Naive B cell (primary cell): ENCODE measurements at places on chromosomes 2 and 18. TPM values are rescaled to one million over a fixed set of nuclear protein-coding genes. Genes with fewer than 3 reads are reported as not detected.

Gene DNAH7
- polyA plus RNA-seq, result not detected

DNA sequence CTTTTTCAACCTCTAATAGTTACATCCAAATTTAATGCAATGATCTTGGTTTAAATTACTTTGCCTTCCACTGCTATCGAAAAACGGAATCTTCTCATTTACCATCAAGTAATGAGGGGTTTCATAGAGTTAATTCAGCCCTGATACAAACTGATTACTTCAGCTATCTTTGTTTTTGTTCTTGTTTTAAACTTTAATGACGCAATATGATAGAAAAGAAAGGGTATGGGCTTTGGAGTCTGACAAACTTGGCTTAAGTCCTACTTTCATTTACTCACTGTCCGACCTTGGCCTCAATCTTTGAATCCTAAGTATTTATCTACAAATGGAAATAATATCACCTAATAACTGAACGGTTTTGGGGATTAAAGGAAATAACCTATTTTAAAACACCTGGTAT, 16.1 kb downstream of the ADAM17 start:
- H3K4me3 ChIP-seq, result peak overlapping the region; percentile 51
- H3K36me3 ChIP-seq, result no peaks in the 10 kb centered on the region
- DNase-seq, result no peak

DNA sequence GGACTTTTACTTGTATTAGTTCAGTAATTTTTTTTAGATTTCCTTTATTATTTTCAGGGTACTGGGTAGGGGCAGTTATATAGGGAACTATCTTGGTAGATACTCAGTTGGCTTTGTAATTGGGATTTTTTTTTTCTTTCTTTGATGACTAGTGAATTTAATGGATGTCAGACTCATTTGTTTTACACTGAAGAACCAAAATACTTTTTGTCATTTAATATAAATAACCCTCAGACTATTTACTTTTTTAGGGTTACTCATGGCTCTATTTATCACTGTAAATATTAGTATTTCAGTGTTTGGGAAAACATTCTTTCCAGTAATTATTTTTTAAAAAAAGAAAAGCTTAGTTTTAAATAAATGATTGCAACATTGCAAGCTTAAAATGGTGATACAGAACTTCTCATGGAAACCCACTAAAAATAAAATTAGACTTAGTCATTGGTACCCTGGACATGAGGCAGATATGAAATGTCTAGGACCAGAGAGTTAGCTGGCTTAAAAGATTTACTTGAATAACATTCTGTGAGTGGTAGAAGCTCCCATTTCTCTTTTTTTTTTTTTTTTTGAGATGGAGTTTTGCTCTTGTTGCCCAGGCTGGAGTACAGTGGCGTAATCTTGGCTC, 74.4 kb upstream of the CYP20A1 start:
- peaks cover 8% of the 10 kb centered on the region for H3K36me3 ChIP-seq
- no peak overlapping the region for H3K27ac ChIP-seq
- no peaks in the 10 kb centered on the region for H3K4me1 ChIP-seq
- no peak for DNase-seq

DNA sequence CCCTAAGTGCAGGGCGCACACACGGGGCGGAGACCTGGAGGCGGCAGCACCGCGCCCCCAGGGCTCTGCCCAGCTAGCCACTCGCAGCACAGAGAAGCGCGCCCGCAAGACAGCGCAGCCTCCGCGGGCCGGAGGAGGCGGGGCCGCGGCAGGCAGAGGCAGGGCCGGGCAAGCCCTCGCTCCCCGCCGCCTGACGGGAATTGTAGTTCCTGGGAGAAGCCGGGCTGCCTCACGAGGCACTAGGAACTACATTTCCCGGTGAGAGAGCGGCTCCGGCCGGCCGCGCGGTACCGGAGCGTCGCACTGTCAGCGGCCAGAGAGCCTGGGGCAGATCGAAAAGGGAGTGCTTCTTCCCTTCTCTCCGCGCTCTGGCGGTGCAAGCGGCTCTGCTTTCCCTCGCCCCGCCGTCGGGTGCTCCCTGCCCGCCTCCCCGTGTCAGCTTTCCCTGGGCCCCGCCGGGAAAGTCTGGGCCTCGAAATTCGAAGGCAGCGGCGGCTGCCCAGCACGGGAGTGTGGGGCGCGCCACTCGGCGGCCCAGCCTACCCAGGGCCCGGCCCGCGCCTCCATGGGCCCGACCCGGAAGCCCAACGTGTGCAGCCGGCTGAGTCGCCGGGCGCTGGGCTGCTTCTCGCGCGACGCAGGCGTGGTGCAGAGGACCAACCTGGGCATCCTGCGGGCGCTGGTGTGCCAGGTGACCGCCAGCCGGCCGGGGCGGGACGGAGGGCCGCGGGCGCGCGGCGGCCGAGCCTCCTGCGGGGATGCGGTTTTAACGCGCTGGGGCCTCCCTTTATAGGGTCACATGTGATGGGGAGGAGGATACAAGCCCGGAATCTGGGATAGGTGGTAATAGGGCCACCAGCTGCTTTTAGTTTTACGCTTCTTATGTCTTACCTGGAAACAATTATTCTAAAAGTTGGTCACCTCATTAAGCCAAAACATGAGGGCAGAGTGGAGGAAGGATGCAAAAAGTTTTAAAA, at the start of gene DCAF17:
Gene DCAF17, plus strand, starts transcription at position 214 of the 977 bp plus-strand sequence. Its CDS starts 352 bp downstream, at position 566.
- peaks cover 29% of the 10 kb centered on the region for H3K4me1 ChIP-seq
- H3K27me3 ChIP-seq, result no peaks in the 10 kb centered on the region
- DNase-seq, result peak; percentile 93

Gene HOXD11
- not detected for polyA plus RNA-seq

DNA sequence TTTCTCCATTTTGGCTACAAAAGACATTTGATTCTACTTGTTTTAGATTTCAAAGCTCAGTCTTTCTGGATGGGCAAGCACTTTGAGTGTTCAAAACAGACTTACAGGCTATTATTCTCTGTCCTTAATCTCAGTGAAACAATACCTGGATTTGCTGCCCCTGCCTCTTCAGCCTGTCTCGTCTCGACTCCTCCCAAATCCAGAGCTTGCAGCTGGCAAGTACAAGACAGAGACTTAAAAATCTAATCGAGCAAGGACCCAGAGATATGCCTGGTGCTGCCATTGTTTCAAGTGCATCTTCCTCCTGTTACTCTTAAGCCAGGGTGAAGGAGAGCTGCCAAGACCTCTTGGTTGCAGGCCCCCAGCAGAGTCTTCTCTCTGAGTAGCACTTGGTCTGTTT, 59.2 kb downstream of the LRRC30 start:
- no peak overlapping the region for H3K27ac ChIP-seq
- H3K4me3 ChIP-seq, result no peak overlapping the region
- no peaks in the 10 kb centered on the region for H3K4me1 ChIP-seq
- H3K27me3 ChIP-seq, result no peaks in the 10 kb centered on the region
- no peak for DNase-seq

Gene CCDC93
- 7.3 TPM for polyA plus RNA-seq

- peaks cover 18% of the 10 kb centered on the region for H3K4me1 ChIP-seq
- H3K4me3 ChIP-seq, result no peak overlapping the region
- no peaks in the 10 kb centered on the region for H3K36me3 ChIP-seq
Measured at GRCh38 chr2:28626891-28627421, 124.7 kb upstream of the PPP1CB start.

Gene FLACC1
- polyA plus RNA-seq, result 2.2 TPM

DNA sequence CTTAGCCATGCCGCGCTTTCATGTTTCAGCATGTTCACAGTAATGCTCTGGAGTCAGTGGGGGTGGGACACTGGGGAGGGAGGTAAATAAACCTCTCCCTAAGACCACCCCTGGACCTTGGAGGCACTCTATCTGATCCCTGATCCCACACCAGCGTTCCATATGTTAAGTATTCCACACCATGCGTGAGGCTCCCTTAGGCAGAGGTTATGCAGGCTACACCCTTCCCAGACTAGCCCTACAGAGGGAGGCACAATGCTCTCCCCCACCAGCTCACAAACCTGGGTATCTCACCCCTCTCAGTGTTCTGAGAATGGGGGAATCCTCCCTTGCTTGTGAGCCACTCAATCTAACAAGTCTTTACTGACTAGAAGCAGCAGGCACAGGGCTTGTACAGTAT, 1610.4 kb upstream of the ZEB2 start:
- no peaks in the 10 kb centered on the region for H3K27me3 ChIP-seq
- no peak overlapping the region for H3K27ac ChIP-seq
- H3K36me3 ChIP-seq, result no peaks in the 10 kb centered on the region
- no peak overlapping the region for H3K4me3 ChIP-seq

- no peak overlapping the region for H3K4me3 ChIP-seq
- no peaks in the 10 kb centered on the region for H3K36me3 ChIP-seq
- no peak overlapping the region for H3K27ac ChIP-seq
Measured at GRCh38 chr18:5772306-5773105, 122.8 kb downstream of the TMEM200C start.

DNA sequence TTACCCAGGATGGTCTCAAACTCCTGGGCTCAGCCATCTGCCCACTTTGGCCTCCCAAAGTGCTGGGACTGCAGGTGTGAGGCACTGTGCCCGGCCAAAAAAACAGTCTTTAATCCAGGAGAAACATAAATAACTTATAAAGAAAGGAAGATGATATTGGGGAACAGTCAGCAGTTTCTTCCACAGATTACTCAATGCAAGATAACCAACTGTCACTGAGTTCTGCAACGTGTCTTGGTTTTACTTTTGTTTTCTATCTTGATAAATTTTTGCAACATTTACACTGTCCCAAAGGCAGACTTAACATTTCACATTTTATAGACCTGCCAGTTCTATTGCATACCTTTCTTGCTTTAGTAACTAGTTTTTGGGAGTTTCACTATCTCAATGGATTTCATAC, 71.1 kb downstream of the ANKRD44 start:
- H3K27me3 ChIP-seq, result no peaks in the 10 kb centered on the region
- H3K4me1 ChIP-seq, result peaks cover 94% of the 10 kb centered on the region
- DNase-seq, result no peak
- peak overlapping the region; percentile 78 for H3K4me3 ChIP-seq
- H3K36me3 ChIP-seq, result peaks cover 14% of the 10 kb centered on the region

Gene ASB18
- not detected for polyA plus RNA-seq

DNA sequence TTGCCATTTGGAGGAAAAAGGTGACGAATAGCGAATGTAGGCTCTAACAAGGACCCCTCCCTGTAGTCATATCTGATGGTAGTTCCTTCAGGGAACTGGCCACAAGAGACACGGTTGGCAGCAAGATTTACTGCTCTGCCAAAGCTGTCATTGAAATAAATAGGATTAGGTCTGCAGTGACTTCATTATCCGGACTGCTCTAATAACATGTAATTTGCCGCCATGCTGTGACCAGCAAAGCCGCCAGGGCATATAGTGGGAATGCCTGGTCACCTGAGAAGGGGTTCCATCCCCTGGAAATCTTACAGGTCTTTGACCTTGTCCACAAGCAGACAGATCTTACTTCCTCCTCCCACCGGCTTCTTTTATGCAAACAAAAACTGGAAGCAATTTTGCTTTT, 59.4 kb upstream of the LAPTM4A start:
- peaks cover 10% of the 10 kb centered on the region for H3K4me1 ChIP-seq
- DNase-seq, result no peak
- H3K27ac ChIP-seq, result no peak overlapping the region
- peaks cover 16% of the 10 kb centered on the region for H3K27me3 ChIP-seq
- peaks cover 5% of the 10 kb centered on the region for H3K36me3 ChIP-seq

Gene PLEKHH2
- not detected for polyA plus RNA-seq

Gene PLB1
- not detected for polyA plus RNA-seq

GRCh38 chr2:188577231-188577630, 285.6 kb downstream of the GULP1 start:
- H3K4me1 ChIP-seq, result no peaks in the 10 kb centered on the region
- H3K36me3 ChIP-seq, result no peaks in the 10 kb centered on the region
- H3K4me3 ChIP-seq, result no peak overlapping the region
- no peak for DNase-seq
- H3K27me3 ChIP-seq, result no peaks in the 10 kb centered on the region

- H3K4me1 ChIP-seq, result peaks cover 13% of the 10 kb centered on the region
- H3K27ac ChIP-seq, result peak overlapping the region; percentile 26
- no peak for DNase-seq
- peaks cover 29% of the 10 kb centered on the region for H3K27me3 ChIP-seq
- H3K36me3 ChIP-seq, result no peaks in the 10 kb centered on the region
- no peak overlapping the region for H3K4me3 ChIP-seq
Measured at GRCh38 chr2:234399451-234400246, 97.2 kb downstream of the ARL4C start.

DNA sequence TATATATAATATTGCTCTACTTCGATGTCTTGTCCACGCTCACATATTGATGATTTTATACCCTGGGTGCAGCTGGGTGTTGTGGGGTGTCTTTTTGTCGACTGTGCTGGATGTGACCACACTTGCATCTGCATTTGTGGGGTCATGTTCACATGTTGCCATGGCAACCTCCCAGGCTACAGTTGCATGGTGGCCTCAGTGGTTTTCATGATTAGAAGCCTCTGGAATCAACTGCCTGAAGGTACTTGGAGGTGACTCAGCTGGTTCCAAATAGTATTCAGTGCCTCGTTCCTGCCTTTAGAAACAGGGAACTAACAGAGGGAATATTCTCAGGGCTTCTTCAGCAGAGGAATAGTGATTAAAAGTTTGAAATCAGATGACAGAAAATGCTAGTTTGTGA, 166.3 kb upstream of the NYAP2 start:
- H3K4me3 ChIP-seq, result no peak overlapping the region
- no peak for DNase-seq
- no peaks in the 10 kb centered on the region for H3K4me1 ChIP-seq

- H3K4me3 ChIP-seq, result no peak overlapping the region
- no peak for DNase-seq
- peaks cover 31% of the 10 kb centered on the region for H3K27me3 ChIP-seq
- no peak overlapping the region for H3K27ac ChIP-seq
- H3K4me1 ChIP-seq, result no peaks in the 10 kb centered on the region
Measured at GRCh38 chr2:236672606-236673005, 103.0 kb downstream of the ACKR3 start.

DNA sequence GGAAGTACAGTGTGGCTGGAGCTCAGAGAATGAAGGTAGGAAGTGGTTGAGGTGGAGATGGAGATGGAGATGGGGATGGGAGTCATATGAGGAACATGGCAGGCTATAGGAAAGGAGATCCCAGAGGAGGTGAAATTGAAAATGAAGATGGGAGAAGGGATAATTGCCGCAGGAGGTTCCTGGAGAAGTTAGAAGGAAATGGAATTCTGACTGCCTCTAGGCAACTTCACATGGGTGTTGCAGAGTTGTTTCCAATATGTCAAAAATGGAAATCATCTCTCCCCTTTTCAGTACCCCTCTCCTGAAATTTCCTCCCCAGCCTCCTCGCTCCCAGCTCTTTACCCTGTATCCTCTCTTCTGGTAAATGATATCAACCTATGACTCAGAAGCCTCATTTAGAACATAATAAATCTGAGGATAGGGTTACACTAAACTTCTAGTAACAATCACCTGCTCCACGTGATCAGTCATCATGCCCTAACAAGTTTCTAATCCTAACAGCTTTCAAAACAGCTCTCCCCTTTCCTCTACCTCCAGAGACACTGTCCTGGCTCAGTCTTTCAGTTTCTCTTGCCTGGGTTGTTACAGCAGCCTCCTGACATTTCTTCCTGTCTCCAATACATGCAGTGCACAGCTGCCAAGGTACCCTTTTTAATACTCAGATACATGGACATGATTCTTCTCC, 201.9 kb upstream of the RBMS1 start:
- no peak overlapping the region for H3K4me3 ChIP-seq
- H3K4me1 ChIP-seq, result no peaks in the 10 kb centered on the region
- H3K27ac ChIP-seq, result no peak overlapping the region

- H3K27ac ChIP-seq, result no peak overlapping the region
- H3K36me3 ChIP-seq, result no peaks in the 10 kb centered on the region
- peaks cover 6% of the 10 kb centered on the region for H3K27me3 ChIP-seq
Measured at GRCh38 chr2:121241466-121241865, 43.5 kb downstream of the TFCP2L1 start.

Gene NEDD4L
- polyA plus RNA-seq, result 5.8 TPM

Gene AQP12B
- polyA plus RNA-seq, result not detected

Gene PAX3
- not detected for polyA plus RNA-seq

- no peak for DNase-seq
- no peaks in the 10 kb centered on the region for H3K4me1 ChIP-seq
- H3K4me3 ChIP-seq, result no peak overlapping the region
Measured at GRCh38 chr18:23106575-23106974, 28.7 kb upstream of the CABLES1 start.
